ENCODE measurements at places on chromosomes 3 and 15.

DNA sequence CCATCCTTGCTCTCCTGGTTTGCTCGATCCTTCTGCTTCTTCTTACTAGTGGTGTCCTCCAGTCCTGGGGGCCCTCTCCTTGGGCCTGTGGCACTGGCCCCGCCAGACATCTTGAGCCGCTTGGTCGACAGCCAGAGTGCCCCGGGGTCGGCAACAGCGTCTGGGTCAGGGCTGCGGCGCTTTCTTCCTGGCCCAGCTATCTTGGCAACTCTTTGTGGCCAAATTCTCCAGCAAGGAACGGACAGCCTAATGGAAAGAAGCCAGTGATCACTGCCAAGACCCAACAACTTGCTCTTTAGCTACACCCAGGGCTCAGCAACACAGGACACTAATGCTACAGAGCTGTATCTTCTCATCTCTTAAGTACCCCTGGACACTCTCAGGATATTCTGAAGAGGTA is 1.6 kb downstream of the USP19 start:
- DNase-seq = no peak

DNA sequence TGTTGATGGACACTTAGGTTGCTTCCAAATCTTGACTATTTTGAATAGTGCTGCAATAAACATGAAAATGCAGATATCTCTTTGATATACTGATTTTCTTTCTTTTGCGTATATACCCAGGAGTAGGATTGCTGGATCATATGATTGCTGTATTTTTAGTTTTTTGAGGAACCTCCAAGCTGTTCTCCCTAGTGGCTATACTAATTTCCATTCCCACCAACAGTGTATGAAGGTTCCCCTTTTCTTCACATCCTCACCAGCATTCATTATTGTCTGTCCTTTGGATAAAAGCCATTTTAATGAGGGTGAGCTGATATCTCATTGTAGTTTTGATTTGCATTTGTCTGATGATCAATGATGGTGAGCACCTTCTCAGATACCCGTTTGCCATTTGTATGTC is 12.5 kb downstream of the PATL2 start:
- no peak for DNase-seq

DNA sequence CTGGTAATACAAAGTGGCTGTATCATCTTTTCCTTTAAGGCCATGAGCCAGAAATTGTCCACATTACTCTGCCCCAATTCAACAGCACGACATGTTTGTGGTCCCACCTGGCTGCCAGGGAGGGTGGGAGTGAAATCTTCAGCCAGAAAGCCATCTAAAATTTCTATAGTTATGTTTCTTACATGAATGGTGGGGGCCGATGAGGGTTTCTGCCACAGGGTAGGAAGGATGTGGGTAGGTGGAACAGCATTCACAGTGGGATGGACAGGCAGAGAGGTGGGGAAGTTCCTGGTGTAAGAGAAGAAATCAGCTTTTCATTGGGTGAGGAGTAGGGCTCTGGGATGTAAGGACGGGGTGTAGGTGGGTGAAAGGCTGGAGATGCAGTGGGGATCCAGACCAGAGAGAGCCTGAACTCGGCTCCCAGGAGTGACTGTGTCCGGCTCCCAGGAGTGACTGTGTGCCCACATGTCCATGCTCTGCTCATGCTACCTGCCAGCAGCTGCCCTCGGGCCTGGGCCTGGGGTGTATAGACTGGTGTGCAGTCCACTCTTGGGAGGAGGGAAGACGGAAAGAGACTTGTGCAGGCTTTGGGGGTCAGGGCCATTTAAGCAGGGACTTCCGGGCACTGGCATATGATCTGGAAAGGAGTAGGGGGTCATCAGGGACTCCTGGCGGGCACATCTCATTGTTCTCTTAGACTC is 3.8 kb upstream of the FBLN2 start:
- DNase-seq = no peak

DNA sequence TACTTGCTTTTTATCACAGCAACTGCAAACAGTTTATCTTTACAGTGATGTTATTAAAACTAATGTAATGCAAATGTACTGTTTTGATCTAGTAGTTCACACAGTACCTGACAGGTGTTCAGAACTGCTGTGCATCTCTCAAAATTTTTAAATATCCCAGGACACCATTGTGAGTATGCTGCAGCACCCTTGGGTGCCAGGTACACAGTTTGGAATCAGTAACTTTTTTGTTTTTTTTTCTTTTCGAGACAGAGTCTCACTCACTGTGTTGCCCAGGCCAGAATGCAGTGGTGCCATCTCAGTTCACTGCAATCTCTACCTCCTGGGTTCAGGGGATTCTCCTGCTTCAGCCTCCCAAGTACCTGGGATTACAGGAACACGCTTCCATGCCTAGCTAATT is 3.0 kb downstream of the KNL1 start:
- DNase-seq = no peak

GRCh38 chr15:66739287-66739686 is 37.3 kb downstream of the SMAD6 start:
- no peak for DNase-seq

GRCh38 chr3:126897943-126898342 is 85.0 kb upstream of the PLXNA1 start:
- no peak for DNase-seq

- no peak for DNase-seq
Measured at GRCh38 chr15:90680371-90680935, 36.7 kb upstream of the BLM start.

DNA sequence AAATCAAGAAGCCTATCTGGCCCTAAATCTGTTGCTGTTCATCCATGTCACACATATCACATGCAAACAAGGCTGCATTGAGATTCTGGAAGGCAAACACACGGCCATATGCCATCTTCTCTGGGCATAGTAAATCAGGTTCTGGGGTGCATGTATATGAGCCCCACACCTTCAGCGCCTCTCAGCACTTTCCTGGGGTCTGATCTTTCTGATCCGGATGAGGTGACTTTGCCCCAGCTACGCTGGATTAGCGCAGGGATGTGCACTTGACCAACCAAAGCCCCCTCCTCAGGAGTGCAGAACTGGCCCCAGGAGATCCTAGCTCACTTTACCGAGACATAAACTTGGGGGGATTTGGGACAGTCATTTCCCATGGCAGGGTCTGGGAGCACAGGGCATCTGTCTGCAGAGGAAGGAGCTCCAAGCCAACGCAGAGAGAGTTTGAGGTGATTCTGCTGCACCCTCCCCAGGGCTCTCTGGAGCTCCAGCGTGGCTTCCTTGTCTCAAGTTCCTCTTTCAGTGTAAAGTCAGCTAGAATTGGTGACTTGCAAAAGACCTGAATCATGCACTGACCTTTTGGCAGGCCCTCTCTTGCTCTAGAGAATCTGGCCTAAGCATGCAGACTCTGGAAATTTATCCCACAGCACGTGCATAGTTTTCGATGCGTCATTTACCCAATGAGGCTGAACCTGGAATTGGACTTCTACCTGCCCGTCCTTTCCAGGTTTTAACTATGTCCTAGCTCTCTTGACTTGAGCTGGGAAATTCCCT is 63.5 kb upstream of the KLF13 start:
- DNase-seq = no peak

DNA sequence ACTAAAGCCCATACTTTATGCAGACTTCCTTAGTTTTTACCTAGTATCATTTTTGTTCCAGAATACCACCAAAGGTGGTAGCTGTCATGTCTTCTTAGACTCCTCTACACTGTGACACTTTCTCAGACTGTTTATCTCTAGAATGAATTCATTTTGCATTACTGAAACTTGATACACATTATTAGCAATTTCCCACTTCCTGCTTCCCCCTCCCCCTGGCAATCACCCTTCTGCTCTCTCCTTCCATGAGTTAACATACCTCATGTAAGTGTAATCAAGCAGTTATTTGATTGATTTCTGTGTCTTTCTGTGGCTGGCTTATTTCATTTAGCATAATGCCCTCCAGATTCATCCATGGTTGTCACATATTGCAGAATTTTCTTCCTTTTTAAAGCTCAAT is 204.9 kb downstream of the STAG1 start:
- DNase-seq = no peak

GRCh38 chr15:58467121-58467721 is 35.4 kb downstream of the LIPC start:
- DNase-seq = no peak

DNA sequence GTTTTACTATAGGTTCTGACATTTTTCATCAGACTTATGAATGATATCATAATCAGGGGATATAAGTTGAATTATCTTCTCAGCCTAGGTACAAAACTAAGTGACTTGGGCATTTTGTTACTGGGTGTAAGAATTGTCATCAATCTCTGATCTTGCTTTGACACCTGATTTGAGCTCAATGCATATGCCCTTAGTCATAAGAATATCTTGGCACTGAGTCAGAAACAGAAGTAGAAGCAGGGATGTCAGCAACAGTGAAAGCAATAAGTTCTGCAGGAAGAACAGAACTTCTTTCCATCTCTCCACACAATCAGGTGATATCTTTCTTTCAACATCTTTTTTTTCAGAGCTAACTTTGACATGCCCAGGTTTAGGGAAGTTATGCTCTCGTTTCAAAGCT is 14.6 kb downstream of the SLITRK3 start:
- DNase-seq = no peak

- no peak for DNase-seq
Measured at GRCh38 chr3:157531771-157532170, 28.6 kb upstream of the VEPH1 start.

DNA sequence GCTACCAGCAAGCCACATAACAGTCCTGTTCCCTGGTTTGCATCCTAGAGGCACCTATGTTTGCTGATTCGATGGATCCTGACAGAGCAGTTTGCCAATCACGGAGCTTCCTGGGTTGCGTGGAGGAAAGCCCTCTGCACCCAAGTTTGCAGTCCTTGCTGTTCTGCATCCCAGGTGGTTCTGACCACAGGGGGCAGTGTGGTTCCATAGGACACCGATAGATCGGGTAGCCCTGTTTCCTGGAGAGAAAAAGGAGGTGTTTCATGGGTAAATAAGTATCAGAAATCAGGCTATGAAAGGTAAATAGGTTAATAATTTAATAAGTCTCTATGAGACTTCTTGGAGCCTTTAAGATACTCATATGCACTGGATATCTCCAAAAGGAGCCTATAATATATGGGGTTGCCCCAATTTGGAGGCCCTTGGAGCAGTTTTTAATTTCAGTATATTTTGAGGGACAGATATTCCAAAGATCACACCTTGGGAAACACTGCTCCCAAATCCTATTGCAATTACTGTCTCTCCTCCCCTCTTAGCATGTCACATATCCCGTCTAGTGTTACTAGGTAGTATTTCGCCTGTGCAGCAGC is 194.6 kb upstream of the TPM1 start:
- peak; percentile 7 for DNase-seq

- DNase-seq = no peak
Measured at GRCh38 chr3:150106740-150107428, 136.2 kb upstream of the PFN2 start.

DNA sequence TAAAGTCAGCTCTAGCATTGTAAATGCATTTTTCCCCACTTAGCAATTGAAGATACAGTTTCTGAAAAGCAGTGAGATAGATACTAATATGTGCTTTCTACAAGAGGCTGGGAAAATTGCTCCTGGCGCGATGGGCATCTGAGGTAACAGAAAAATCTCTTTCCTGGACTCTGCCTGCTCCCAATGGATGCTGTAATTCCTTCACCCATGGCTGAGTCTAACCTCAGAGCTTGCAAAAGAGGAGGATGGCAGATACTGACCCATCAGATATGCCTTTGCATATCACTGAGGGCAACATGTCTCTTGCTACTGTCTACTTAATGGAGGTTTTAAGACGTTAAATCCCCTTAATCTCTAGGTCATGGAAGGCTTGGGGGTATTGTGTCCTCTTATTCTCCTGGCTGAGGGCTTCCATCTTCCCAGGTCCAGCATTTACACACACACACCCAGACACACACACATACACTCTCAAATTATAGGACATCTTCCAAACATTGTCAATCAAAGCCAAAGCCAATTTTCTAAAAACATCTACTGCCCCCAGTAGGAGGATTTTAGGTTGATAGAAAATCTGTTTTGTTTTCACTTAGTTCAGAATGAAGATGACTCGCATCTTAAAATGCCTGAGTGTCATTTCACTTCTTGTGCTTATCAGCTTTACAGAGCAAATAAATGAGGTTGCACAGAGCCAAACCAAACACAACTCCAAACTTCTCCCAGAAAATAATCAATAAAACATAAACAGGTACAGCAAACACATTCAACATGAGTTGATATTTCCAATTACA is 2.4 kb downstream of the TRPM1 start:
- DNase-seq = no peak

- DNase-seq = no peak
Measured at GRCh38 chr3:107065094-107065861, 312.0 kb upstream of the CCDC54 start.

DNA sequence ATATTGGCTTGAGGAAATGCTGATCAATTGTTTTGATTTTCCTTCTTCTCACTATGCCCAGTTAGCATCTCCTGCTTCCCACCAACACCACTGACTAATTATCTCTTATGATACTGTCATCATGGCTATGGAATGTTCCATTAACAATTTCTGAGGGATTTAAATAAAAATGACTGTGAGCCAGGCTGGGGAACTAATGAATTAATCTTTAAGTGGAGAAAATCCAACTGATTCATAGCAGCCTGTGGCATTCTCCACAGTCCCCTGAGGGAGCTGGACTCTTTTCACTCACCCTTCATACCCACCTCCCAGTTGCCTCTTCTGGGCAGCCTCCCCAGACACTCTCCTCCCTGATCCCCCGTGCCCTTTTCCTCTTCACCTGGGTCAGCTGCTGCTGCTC is 353.6 kb downstream of the CLSTN2 start:
- DNase-seq = no peak

DNA sequence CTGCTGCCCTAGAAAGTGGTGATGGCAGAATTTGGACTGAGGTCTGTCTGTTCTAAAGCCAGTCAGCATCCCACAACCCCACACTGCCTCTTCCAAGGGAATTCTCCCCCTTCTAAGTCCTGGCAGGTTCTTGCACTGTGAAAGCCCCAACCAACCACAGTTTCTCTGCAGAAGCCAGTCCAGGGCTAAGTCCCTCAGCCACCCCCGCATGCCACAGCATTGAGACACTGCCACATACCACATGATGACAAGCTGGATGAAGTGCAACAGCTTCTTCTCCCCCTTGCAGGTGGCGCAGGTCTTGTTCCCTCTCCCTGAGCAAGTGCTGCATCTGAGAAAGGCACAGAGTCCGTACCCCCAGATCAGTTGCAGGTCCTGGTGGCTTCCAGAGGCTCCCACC is 18.6 kb downstream of the SSUH2 start:
- DNase-seq = no peak

DNA sequence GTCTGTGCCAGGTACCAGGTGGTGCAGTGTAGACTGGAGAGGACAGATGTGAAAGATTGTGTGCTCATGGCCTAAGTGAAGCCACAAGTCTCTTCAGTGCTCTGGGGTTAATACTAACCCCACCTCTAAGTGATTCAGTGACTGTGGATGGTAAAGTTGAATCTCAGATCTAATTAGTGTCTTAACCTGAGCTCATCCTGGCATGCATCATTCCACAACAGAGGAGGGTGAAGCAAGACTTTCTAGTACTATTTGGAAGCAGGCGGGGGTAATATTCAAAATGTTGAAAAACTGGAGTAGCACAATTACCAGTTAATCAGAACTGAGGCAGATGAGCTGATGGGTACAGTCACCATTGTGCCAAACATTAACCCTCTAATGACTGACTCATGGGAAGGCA is 2.8 kb upstream of the MESD start:
- no peak for DNase-seq

Measured in NCI-H1930 (cell line).